Activated naive CD4-positive, alpha-beta T cell (primary cell): ENCODE measurements at places on chromosomes 6 and 20.

DNA sequence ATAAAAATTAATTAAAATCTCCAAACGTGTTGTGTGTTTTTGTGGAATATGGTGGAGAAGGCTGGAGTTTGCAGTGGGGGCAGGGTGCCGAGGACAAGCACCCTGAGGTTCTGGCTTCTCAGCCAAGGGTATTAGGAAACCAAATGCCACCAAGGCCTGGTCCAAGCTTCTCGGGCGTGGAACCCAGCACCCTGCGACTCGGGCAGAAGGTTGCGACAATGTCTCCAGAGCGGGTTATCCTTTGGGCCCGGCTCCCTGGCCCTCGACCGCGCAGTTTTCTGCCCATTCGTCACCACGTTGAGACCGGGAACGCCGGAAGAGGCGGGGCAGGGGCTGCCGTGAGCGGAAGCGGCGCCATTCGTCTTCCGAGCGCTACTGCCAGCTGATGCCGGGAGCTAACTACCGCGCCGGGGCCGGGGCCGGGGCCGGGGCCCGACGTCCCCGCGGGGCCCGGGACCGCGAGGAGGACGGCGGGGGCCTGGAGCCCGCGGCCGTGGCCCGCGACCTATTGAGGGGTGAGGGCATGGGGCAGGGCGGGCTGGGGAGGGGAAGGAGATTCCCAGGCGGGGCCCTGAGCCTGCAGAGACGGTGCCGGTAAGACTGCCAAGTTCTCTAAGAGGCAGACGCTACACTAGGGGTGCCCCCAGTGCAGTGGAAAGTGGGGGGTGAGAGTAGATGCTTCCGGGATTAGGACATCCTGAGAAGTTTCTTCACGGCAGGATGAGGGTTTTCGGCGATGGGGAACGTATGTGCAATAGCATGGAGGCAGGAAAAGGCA is at the start of gene RRP36:
TSS of gene RRP36 (plus strand) at position 354 of the 778 bp plus-strand sequence. CDS start at position 386, 32 bp downstream.
- peak; percentile 40 for DNase-seq

- no peak for DNase-seq
Measured at GRCh38 chr6:17431581-17431980, 38.2 kb downstream of the CAP2 start.

DNA sequence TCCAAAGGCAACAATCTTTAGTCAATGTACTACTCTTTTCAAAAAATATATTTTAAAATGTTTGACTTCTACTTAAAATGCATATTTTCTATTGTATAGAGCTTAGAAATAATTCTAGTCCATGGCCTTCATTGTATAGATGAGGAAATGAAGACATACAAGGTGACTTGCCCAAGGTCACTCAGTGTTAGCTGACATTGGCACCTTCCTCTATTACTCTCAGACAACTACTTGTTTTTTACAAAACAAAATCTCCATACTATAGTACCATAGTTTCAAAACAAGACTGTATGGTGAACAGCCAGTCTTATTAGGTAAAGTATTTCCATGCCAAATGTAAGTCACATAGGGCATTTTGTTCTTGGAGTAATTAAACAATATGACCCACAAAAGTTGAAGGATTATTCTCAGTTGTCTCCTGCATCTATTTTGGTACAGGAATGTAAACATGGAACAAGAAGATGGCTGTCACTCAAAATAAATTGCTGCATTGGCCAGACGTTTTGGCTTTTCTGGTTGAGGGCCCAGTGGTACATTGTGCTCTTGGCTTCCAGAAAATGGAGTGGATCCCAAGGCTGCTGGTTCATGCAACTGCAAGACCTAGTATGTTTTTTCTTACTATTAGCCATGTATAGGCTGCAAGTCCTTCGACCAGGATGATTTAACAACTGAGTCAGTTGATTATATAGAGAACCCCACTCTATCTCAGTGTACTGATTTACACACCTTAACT is 54.3 kb upstream of the NOX3 start:
- DNase-seq: no peak

DNA sequence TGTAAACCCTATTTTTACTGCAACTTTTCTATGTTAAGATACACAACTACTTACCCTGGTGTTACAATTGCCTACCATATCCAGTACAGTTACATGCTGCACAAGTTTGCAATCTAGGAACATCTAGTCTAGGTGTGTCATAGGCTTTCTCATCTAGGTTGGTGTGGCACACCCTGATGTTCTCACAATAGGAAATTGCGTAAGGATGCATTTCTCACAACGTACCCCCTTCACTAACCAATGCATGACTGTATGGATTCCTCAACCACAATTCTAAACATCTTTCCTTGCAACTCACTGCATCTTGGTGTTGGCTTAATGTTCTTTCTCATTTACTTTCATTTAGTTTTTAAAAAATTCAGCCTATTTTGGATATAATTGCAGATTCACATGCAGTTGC is 31.6 kb downstream of the GJA10 start:
- DNase-seq: no peak

DNA sequence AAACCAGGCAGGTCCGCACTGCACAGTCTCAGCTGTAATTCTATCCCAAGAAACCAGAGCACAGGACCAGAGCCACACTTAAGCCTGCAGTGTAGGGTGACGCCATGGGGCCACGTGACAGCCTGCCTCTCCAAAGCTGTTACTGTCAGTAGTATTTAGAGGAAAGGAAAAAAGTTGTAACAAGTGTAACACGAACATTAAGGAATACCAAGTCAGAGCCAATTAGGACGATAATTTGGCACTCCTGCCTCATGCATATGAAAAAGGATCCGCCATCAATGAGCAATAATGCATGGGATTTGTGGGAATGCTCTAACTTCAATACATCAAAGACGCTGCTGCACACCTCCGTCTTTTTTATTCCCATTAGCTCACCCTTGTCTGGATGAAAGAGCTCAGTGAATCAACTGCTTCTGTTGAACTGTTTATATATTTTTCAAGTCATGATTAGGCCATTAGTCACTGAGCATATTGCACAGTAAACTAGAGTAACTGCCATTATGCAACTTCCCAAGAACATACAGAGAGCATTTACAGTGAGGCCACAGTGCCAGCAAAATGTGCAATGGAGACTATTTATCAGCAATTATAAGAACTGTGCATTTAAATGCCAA is 79.9 kb downstream of the ATXN1 start:
- DNase-seq: no peak

- DNase-seq: no peak
Measured at GRCh38 chr6:41336824-41337223, 1.4 kb downstream of the NCR2 start.

DNA sequence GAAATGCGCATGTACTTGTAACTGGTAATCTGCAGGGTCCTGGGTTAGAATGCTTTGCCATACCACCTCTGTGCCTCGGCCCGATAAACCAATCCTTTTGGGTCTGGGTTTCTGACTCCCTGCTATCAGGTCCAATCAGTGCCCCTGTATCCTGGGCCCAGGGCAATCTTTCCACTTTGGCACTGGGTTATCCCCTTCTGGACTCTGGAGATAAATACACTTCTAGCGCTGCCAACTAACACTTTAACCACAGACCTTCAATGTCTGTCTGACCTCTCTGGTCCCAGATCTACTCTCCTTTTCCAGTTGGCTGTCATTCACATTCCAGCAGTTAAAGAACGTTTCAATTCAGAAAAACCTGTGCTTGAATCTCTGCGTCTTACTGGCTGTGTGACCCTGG is 55.3 kb downstream of the DNAAF9 start:
- DNase-seq: no peak

GRCh38 chr6:147935656-147936055 is 407.0 kb upstream of the SASH1 start:
- DNase-seq: no peak

GRCh38 chr6:84979541-84979940 is 215.1 kb upstream of the TBX18 start:
- DNase-seq: no peak

- DNase-seq: no peak
Measured at GRCh38 chr6:144659202-144660182, 374.4 kb downstream of the UTRN start.

GRCh38 chr6:157946865-157947532 is 34.7 kb upstream of the SYNJ2 start:
- no peak for DNase-seq

- no peak for DNase-seq
Measured at GRCh38 chr6:14396826-14397517, 279.4 kb downstream of the CD83 start.

DNA sequence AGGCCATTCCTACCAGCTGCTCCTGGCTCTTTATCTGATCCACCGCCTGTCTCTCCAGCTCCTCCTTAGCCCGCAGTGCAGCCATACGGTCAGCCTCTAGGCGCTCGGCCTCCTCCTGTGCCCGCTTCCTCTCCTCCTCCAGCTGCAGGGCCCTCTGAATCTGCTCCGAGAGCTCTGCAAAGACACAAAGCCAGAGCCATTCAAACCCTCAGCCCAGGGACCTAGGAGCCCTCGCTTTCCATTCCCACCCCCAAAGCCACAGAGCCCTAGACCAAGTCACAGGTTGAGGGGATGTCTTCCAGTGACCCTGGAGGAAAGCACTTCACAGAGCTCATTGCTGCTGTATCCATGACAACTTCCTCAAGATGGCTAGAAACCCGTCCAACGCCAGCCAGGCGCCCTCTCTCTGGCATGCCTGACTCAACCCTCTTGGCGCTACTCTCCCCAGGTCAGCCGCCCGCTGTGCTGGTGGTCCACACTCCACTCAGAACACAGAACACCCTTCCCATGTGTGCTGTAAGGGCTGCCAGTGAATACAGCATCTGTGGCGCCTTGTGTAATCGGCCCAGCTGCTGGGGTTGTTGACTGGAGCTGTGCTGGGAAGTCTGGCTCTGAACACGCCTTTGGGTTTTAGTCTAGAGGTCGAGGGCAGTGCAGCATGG is 49.3 kb downstream of the EZR start:
- DNase-seq: no peak
